ENCODE measurements at places on chromosomes 1 and 21.

DNA sequence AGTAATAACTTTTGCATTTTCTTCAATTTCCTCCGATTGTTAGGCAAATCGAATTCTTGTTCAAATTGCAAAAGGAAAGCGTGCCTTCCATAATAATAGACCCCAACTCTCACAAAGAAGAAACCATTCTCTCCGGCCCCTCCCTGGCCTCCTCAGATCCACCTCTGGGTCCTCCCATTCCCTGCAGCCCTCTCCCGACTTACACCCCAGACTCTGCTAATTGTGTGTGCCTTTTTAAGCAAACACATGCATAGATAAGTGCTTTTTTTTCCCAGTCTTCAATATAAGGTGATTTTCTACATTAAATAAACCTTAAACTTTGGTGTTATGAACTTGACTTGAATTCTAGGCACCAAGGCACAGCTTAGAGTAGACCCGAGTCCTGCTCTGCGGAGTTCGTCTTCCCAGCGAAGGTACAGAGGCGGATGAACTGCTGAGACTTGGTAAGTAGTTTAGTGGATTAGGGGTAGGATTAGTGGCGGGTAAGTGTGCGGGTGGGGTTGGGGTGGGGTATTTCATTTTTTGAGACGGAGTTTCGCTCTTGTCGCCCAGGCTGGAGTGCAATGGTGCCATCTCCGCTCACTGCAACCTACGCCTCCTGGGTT is 1.5 kb downstream of the L1TD1 start:
- DNase-seq, result no peak

GRCh38 chr1:40226192-40226591 is 21.5 kb upstream of the TMCO2 start:
- DNase-seq, result no peak

- no peak for DNase-seq
These were observed 62.8 kb upstream of the PDE9A start for GRCh38 chr21:42590431-42591131.

DNA sequence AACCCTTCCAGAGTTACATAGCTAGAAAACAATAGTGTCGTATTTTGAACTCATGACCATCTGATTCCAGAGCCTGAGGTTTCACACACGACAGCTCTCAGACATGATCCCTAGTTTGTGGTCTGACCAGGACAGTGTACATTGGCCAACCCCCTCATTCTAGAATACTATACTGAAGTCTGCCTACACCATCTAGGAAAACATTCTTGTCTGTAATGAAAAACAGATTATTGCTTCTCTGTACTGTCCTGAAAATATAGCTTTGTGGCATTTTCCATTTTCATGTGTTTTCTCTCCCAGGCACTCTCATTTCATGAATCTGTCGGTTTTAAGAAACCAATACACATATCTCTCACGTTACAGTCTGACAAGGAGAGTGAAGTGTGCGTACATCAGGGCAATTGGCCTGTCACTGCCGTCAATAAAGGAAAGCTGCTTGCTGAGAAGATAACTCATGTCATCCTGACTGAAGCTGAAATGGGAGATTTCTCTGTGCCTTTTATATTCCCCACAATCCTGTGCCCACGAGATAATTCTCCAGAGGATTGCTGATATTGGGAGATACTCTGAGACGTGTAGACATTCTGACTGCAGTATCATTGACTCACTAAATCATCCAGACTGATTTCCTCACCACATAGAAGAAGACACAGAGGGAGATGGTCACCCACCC is 585.6 kb downstream of the PLPP3 start:
- DNase-seq, result no peak

- no peak for DNase-seq
These were observed 206.8 kb upstream of the PLXNA2 start for GRCh38 chr1:208450958-208451357.

DNA sequence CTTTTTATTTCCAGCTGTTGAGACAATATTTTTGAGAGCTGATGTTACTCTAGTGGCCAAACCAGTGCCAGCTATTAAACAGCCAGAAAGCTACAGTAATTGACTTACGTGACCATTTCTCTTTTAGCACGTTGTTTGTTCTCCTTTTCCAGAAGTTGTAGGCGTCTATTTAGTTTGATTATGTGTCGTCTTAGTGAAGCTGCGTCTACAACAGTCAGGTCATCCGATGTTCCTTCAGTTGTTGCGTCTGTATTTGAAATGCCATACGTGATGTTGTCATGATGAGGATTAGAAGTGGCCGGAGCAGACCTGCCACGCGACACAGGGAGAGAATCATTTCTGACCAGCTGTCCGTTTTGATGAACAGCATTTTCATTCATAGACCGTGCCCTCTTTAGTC is 38.2 kb downstream of the TMEM51 start:
- no peak for DNase-seq

GRCh38 chr1:32898056-32898455 is 3.1 kb downstream of the TMEM54 start:
- DNase-seq, result no peak

GRCh38 chr1:59427155-59427554 is 130.3 kb downstream of the FGGY start:
- DNase-seq, result no peak

- DNase-seq, result no peak
These were observed 9.9 kb downstream of the AMPD2 start for GRCh38 chr1:109629372-109630030.

DNA sequence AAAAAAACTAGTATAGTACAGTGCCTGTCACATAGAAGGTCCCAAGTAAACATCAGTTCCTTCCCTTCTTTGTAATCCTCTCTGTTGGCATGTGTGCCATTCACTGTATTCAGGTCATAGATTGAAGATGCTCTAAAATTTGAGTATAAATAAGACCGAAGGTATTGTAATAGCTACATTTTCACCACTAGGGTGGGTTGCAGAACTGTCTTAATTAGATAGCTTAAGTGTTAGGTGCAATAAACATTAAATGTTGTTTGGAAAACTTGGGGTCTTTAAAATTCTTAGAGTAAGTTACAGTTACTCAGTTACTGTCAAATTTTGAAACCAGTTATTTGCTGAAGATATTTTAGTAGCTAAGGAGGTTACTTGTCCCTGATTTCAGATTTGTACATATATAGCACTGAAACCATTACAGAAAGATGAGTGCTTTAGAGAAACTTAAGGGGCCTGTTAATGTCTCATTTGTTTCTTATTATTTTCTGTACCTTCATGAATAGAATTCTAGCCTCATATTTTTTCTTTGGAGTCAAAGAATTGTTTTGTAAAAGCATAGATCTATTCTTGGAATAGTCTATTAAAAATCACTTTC is 24.3 kb downstream of the PER3 start:
- DNase-seq, result no peak
